ENCODE measurements at places on chromosomes 2 and 18.

DNA sequence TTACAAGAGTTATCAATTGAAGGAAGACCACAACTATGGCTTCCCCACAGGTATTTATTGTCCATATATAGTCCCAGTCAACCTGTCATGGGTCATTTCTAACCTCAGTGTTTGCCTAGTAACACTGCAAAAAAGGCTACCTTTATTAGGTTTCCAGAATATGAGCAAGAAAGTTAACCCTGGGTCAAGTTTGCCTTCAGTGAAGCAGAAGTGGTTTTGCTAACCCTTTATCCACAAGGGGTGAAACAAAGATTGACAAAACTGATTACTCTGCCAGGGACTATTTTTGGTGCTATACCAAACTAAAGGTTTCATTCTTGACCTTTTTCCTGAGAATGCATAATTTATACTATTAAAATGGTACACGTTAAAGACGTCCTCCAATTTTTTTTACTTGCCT is 28.8 kb downstream of the SP100 start:
- no peak overlapping the region for H3K4me3 ChIP-seq
- DNase-seq = no peak
- peaks cover 6% of the 10 kb centered on the region for H3K4me1 ChIP-seq
- H3K27me3 ChIP-seq = no peaks in the 10 kb centered on the region

DNA sequence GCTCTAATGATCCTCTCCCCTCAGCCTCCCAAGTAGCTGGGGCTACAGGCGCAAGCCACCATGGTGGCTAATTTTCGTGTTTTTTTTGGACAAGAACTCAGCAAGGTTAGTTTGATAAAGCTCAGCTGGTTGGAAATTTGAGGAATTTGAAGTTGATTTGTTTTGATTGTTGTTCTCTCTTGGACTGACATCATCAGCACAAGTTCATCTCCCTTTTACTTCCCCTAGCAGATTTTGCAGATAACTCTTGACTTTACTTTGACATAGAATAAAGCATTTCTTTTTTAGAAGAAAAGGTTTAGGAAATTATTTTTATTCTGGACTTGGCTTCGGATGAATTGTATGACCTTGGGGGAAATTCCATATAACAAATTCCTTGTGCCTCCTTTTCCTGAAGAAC is 74.9 kb upstream of the DLX2 start:
- H3K27ac ChIP-seq = peak overlapping the region; percentile 88
- DNase-seq = no peak
- H3K4me3 ChIP-seq = no peak overlapping the region
- no peaks in the 10 kb centered on the region for H3K36me3 ChIP-seq
- H3K27me3 ChIP-seq = peaks cover 13% of the 10 kb centered on the region
- H3K4me1 ChIP-seq = peaks cover 31% of the 10 kb centered on the region

- no peak for DNase-seq
- no peak overlapping the region for H3K4me3 ChIP-seq
- H3K27ac ChIP-seq = no peak overlapping the region
- no peaks in the 10 kb centered on the region for H3K36me3 ChIP-seq
Measured at GRCh38 chr18:72375618-72376017, 168.5 kb downstream of the CBLN2 start.

DNA sequence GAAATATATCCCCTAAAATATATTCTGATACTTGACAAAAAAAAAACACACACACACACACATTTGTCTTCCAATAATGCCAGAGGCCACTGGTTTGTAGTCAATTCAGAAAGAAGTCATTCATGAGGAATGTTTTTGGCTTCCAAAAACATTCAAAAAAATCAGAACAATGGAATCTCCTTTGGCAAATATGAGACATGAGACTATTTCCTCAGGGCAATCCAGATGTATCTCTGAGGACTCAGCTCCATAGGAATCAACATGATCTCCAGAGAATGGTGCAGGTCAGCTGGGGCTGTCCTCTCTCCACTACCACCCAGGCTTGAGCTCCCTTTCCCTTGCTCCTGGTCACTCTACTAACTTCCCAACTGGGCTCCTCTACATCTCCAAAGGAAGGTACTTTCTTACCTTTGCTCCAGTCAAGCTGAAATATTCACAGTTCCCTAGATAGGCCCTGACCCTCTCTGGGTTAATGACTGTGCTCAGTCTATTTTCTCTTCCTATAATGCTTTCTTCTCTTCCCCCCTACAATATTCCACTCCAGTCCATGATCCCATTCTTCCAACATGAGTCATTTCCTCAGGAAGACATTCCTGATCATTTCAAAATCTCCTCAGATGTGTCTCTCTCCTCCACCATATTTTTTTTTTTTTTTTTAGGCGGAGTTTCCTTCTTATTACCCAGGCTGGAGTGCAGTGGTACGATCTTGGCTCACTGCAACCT is 145.3 kb downstream of the C1D start:
- no peaks in the 10 kb centered on the region for H3K27me3 ChIP-seq
- peaks cover 16% of the 10 kb centered on the region for H3K4me1 ChIP-seq
- DNase-seq = peak; percentile 90
- H3K27ac ChIP-seq = peak overlapping the region; percentile 86
- H3K4me3 ChIP-seq = no peak overlapping the region

DNA sequence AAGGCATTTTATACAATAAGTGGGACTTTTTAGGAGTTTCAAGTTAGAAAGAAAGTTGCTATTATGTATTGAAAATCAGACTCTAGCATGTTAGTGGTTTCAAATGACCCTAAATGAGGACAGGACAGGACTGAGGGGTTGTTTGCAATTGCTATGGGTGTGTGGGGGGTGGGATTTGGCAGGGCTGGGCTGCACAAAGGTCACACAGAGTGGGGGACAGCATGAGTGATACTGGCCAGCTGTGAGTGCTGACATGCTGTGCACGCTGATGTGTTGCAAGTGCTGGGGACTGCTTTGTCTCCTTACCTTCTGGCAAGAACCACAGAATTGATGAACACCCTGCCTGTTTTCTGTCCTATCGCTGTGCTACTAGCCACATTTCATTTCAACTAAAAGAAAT is 29.8 kb downstream of the RNMT start:
- peaks cover 5% of the 10 kb centered on the region for H3K4me1 ChIP-seq
- DNase-seq = no peak
- no peaks in the 10 kb centered on the region for H3K27me3 ChIP-seq

- DNase-seq = no peak
- no peaks in the 10 kb centered on the region for H3K36me3 ChIP-seq
- no peaks in the 10 kb centered on the region for H3K27me3 ChIP-seq
- H3K4me3 ChIP-seq = no peak overlapping the region
- peaks cover 11% of the 10 kb centered on the region for H3K4me1 ChIP-seq
Measured at GRCh38 chr2:25523060-25523459, 150.3 kb downstream of the DTNB start.

DNA sequence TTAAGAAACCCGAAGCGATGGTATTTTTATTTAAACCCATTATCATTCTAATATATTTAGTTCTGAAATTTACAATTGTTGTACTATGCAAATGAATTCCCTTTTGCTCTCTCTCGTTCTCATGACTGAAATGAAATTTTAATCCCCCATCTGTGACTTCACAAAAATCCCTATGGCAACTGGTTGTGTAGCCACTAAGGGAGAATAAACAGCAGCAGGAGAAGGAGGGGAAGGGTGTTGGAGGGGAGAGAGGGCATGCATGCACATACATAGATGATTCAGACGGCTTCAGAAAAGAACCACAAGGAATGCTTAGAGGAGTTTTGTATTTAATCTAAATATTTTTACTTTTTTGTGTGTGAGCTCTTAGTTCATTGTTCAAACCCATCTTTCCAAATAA is 36.8 kb downstream of the CPS1 start:
- no peak overlapping the region for H3K4me3 ChIP-seq
- H3K4me1 ChIP-seq = no peaks in the 10 kb centered on the region
- no peak for DNase-seq
- H3K27ac ChIP-seq = no peak overlapping the region
- H3K27me3 ChIP-seq = no peaks in the 10 kb centered on the region

GRCh38 chr2:167637741-167638140 is 609.7 kb downstream of the STK39 start:
- DNase-seq = no peak
- no peaks in the 10 kb centered on the region for H3K36me3 ChIP-seq
- H3K4me3 ChIP-seq = no peak overlapping the region
- H3K4me1 ChIP-seq = no peaks in the 10 kb centered on the region

- H3K4me1 ChIP-seq = no peaks in the 10 kb centered on the region
- no peak overlapping the region for H3K27ac ChIP-seq
- H3K27me3 ChIP-seq = no peaks in the 10 kb centered on the region
- H3K4me3 ChIP-seq = no peak overlapping the region
- H3K36me3 ChIP-seq = no peaks in the 10 kb centered on the region
Measured at GRCh38 chr18:45702708-45703265, 21.2 kb upstream of the SLC14A1 start.

GRCh38 chr2:110149330-110150220 is 34.0 kb upstream of the MALL start:
- peak overlapping the region; percentile 84 for H3K27ac ChIP-seq
- no peaks in the 10 kb centered on the region for H3K27me3 ChIP-seq
- peak; percentile 67 for DNase-seq
- H3K36me3 ChIP-seq = no peaks in the 10 kb centered on the region

- H3K4me3 ChIP-seq = no peak overlapping the region
- no peaks in the 10 kb centered on the region for H3K36me3 ChIP-seq
- H3K27ac ChIP-seq = no peak overlapping the region
Measured at GRCh38 chr2:45915523-45915922, 264.0 kb downstream of the PRKCE start.

DNA sequence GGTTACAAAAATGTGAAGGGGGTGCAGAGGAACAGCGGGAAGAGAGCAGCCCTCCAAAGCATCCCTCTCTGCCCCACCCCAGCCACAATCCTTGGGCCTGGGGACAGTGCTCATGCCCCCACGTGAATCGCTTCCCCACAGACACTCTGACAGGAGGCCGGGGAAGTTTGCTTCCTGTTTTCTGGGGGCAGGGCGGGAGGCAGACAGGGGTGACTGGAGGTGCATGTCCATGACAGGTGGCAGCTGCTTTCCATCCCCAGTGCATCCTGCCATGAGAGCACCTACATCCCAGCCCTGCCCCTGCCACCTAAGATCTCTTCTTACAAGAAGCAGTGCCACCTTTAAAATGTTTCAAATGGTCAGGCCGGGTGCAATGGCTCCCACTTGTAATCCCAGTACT is 47.2 kb upstream of the UBE2F start:
- no peak overlapping the region for H3K27ac ChIP-seq
- H3K36me3 ChIP-seq = no peaks in the 10 kb centered on the region
- no peak for DNase-seq
- H3K27me3 ChIP-seq = no peaks in the 10 kb centered on the region
- H3K4me3 ChIP-seq = no peak overlapping the region

DNA sequence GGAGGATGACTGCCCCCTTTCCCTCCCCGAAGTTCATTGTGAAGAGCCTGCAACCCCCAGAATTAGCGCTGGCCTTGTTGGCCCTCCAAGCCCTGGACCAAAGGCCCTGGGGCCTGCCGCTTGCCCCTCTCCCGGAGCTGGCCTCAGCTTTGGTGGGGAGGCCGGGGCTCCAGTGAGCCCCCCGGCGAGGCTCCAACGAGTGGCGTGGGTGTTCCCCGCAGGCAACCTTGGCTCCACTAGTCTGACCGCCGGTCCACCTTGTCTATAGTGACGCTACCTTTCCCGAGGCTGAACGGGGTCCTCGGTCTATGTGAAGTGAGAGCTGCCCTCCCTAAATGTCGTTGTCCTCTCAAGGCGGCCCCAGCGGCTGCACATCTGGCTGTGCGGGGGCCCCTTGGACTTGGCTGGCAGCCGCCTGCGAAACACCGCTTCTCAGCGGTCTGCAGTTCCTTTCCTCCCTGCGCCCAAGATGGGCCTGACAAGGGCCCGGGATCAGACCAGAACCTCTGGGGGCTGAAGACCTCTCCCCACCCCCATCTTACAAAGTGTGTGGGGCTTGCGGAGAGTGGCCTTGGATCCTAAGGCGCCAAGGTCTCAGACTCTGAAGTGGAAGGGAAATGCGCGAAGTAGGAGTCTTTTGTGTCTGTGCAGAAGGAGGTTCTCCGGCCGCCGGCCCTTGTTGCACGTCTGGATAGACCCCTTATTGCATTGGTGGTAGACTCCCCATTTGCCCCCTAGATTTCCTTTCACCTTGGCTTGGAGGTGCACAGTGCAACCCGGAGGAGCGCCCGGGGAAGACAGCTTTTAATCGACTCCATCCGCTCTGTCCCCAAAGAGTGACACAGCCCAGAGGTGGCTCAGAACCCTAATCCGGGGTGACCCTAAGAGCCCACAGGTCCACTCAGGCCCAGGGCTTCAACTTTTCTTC is 3.9 kb upstream of the HOXD10 start:
- H3K4me1 ChIP-seq = no peaks in the 10 kb centered on the region
- H3K27ac ChIP-seq = no peak overlapping the region
- no peak overlapping the region for H3K4me3 ChIP-seq
- peaks cover 97% of the 10 kb centered on the region for H3K27me3 ChIP-seq
- no peaks in the 10 kb centered on the region for H3K36me3 ChIP-seq

DNA sequence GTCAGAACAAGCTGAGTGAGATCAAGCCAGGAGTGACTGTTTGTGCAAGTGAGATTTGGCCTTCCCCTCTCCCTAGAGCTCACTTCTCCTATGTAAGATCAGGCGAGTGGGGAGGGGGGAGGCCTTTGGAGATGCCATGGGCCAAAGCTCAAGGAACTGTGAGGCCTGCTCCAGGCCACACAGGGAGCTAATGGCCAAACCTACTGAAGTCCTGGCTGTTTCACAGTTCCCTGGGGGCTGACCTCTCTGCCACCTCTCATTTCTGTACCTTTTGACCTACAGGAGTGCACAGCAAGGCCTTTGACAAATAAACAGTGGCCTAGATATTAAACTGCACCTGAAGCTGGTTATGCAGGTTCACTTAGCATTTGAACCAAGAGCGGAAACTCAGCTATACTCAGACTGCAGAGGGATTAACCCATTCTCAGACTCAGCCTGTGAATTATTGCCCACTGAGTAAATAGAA is 235.0 kb upstream of the NT5C1B start:
- no peak for DNase-seq
- H3K27me3 ChIP-seq = no peaks in the 10 kb centered on the region
- H3K27ac ChIP-seq = no peak overlapping the region
